ENCODE measurements at places on chromosomes 1 and 21.

- no peak for DNase-seq
These were observed 4.6 kb downstream of the ZNF281 start for GRCh38 chr1:200405264-200405663.

DNA sequence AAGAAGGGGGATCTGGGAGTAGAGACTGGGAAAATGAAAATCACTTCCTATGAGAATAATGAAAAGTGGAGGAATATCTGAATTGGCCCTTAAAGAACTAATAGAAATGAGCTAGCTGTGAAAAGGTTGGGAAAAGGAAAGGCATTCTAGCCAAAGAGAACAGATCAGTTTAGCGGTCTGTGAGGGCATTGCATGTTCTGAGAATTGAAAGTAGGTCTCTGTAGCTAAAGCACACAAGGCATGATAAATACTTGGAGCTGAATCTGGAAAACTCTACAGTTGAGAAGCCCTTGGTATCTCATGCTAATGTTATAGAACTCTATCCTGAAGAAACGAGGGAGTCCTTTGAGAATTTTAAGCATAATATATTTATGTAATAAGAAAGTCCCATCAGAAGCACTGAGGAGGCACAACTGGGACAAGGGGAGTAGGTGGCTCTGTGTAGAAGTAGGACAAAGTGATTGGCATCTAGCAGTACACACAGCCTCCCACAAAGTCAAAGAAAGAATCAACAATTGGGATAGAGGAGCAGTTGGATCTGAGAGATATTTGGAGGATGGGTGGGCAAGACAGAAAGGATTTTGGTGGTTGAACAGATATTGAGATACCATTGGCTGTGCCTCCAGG, 78.7 kb downstream of the GREM2 start:
- DNase-seq: no peak

GRCh38 chr1:163535401-163535800, 213.6 kb downstream of the NUF2 start:
- DNase-seq: no peak

DNA sequence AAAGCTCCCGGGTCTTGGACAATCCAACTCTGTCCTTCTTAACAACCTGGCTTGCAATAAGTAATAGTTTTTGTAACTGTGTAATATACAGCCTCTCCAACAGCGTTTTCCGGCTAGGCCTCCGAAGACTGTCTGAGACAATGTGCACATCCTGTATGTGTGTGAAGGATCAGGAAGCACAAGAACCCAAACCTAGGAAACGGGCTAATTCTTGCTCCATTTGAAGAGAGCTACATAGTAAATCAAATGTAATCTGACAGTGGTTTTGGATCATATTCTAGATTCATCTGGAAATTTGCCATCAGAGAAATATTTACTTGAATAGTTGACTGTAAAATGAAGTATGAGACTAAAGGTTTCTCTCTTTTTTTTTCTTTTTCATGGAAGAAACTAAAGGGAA, 1.2 kb downstream of the GPR52 start:
- DNase-seq: no peak

- no peak for DNase-seq
These were observed 15.1 kb upstream of the PCP4 start for GRCh38 chr21:39852021-39852721.

- DNase-seq: no peak
These were observed 73.2 kb downstream of the MAN1C1 start for GRCh38 chr1:25689686-25690381.

- no peak for DNase-seq
These were observed 16.9 kb downstream of the SELL start for GRCh38 chr1:169694304-169695075.

DNA sequence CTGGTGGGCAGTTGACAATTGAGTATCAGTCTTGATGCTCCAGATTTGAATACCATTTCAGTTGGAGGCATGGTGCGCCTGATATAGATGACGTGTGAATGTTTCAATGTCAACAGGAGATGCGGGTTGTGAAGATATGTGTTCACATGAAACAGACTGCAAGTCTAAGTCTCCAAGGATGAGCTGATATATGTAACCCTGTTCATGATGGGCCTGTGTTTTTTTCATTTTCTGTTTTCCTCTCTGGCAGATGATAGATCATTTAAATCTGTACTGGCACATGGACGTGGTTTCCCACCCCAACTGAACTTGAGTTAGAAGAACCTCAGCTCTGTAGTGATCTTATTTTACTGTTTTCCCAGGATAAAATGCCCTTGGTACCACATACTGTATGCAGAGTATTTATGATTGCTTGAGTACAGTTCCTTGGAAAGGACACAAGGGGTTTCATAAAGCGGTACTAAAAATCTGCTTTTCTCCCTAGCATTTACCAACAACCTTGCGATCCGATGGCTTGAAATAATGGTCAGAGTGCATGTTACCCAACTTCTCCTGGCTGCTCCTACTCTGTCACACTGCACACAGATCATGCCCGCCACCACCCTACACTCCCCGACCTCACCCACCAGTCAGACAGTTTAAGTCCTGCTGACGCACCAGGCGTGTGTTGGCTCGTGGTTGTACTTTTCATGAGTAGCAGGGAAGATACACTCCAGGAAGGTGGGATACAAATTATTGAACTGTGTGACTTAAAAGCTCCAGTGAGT, 131.1 kb downstream of the NFIA start:
- no peak for DNase-seq

- no peak for DNase-seq
These were observed 1.8 kb downstream of the CGN start for GRCh38 chr1:151512801-151513625.

- no peak for DNase-seq
These were observed 3.1 kb downstream of the GNG4 start for GRCh38 chr1:235646463-235646862.

- no peak for DNase-seq
These were observed 44.3 kb upstream of the CCDC27 start for GRCh38 chr1:3707939-3708328.

DNA sequence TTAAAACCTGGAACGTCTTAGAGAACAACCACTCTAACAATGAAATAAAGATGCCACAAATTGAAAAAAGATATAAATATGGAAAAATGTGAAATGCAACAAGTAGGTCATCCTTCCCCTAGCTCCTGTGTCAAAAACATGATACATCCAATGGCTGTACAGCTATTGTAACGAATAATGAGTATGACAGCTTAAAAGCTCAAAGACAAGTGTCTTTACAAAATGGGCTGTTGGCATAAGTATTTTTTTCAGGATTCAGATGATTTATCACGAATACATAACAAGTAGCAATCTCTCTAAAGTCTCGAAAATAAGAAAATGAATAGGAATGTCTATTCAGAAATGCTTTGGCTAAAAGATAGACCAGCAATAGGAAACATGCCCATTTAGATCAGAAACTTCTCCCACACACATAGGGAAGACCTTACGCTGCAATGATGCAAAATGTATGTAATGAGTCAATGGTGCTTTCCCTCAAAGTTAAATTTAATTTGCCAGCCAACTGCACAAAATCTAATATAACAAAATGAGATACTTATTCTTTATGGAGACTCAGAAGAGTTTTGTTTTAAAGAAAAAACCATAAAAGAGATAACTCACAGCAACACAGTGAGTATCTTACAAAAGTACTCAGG, 8.3 kb downstream of the TGFBR3 start:
- DNase-seq: no peak

GRCh38 chr1:113538225-113538624, 147.9 kb downstream of the MAGI3 start:
- no peak for DNase-seq

GRCh38 chr21:24290151-24290833, 1317.0 kb downstream of the MRPL39 start:
- no peak for DNase-seq

DNA sequence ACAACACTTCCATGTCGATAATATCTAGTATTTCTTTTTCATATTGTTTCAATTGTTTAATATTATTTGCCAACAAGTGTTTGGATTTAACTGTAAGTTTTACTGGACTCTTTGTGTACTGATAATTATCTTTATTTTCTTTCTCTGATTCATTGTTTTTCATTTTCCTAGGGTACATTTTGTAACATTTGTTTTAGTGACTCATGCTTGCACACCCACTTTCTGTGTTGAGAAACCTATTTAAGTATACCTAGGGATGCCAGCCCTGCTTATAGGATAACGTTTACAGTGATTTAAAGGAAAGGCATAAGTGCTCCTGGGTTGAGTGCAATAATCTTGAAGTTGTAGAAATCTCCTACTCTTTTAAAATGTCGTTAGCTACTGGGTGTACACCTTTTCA, 1386.0 kb upstream of the ADGRL4 start:
- DNase-seq: no peak

- DNase-seq: no peak
These were observed 144.3 kb downstream of the ZSCAN20 start for GRCh38 chr1:33616780-33617179.

GRCh38 chr1:26370591-26371382, 1.8 kb downstream of the ZNF683 start:
- no peak for DNase-seq

DNA sequence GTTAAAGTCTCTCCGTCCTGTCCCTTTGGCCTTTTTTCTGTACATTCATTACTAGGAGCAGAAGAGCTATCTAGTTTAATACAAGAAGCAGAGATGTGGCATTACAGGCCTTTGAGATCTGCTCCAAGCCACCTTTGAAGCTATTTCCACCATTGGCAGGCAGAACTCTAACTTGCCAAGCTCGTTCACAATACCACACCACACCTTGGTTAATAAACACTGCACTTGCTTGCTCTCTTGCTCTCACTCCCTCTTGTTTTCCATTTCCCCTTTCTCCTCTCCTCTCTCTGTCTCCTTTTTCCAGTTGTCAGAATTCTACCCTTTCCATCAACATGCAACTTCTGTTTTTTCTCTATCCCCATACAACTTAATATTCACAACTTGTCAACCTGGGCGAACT, 7.0 kb downstream of the SELE start:
- DNase-seq: no peak

DNA sequence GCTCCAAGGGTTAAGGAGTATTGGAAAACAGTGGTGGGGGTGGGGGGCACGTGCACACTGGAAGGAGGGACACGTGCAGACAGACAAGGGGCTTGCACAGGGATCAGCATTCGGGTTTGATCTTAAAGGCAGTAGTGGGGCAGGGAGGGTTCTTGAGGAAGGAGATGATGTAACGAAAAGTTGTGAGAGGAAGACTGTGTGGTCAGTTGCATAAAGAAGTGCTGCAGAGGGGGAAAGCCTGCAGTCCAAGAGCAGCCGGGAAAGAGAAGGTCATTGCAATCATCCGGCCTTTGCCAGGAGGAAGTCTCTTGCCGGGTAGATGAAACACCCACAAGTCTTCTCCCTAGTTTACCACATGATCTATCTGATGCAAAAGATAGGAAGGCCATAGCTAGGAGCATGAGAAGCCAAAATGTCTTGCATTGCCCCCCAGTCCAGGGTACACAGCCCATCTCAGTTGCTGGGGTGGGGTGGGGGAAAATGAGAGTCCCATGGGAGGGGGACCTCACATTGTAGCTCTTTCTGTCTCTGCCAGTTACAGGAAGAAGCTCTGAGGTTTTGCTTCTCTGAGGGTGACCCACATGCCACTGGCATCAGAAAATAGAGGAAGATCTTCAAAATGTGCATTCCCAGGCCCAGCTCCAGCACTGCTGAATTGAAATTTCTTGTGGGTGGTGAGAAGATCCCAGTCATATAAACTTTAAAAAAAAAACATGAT, 202.5 kb upstream of the RAB4A start:
- DNase-seq: no peak

DNA sequence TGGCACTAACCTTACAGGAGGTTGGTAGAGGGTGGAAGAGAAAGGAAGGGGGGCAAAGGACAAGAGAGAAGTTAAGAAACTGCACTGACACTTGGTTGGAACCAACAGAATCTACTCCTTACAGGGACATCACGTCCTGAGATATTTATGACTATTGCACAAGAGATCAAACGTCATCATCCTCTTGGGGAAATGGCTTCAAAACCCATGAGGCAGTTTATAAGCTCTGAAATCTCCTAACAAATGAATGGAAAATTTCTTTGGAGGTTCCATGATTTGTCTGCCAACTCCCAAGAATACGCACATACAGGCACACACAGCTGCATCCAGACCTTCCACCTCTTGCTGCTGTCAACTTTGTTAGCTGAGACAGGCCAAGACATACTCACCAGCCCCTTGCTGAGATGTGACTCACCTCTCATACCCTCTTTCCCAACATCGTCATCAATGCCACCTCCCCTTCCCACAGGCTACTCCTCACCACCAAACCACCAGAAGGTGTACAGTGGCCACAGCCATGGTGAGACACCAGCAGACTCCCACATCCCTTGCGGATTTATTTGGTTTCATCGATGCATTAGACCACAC, 135.5 kb downstream of the SETD4 start:
- no peak for DNase-seq

DNA sequence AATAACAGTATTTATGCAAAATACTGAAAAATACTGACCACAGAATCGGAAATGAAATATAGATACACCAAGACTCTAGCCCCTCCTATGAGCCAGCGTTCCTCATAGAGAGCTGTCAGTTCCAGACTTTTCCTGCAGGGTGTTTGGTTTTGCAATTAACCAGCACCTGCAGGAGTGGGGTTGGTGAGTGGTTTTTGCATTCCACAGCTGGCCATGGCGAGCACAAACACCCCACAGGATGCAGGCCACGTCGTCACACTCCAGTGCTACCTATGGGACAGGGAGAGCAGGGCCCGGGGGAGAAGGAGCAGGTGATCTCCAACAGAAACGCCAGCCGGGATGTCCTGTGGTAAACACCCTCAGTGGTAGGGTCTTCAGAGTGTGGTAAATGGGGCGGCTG, 94.1 kb downstream of the ERG start:
- DNase-seq: no peak

DNA sequence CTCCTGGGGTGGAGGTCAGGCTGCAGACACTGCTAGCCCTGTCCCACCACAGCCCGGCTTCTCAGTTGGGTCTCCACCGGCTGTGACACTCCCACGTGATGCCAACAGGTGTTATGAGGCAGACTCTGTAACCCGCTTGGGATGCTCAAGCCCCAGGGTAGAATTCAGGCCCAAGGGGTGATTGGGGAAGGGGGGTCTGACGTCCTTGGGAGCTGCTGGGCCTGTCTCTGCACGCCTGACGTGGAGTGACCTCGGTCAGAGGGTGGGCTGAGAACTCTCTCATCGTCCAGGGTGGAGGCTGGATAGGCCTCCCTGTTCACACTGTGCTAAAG, 7.7 kb upstream of the HES5 start:
- DNase-seq: no peak

DNA sequence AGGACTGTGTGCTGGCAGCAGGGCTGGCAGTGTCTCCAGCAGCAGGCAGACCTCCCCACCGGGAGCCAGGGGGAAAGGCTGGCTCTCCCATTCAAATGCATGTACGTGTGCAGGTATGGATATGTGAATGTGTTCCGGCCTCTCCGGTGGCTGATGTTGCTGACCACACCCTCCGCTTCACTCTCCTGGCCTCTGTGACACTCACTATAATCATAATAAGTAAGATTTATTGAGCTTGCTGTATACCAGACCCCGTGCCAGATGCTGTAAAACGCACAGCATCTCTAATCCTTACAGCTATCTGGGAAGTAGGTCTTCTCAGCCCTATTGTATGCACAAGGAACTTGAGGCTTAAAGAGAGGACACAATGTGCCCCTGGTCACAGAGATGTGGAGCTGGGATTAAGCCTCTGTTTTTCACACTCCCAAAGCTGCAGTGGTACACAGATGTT, 20.5 kb upstream of the ARTN start:
- no peak for DNase-seq

Measured in stimulated activated CD8-positive, alpha-beta memory T cell treated with anti-CD3 and anti-CD28 coated beads, Interleukin-2, amount 100 ng/mL, for 1 hour (primary cell).